ENCODE measurements at places on chromosomes 7 and 10.

GRCh38 chr10:128318366-128318765 lies 192.1 kb upstream of the MKI67 start:
- DNase-seq, result no peak

DNA sequence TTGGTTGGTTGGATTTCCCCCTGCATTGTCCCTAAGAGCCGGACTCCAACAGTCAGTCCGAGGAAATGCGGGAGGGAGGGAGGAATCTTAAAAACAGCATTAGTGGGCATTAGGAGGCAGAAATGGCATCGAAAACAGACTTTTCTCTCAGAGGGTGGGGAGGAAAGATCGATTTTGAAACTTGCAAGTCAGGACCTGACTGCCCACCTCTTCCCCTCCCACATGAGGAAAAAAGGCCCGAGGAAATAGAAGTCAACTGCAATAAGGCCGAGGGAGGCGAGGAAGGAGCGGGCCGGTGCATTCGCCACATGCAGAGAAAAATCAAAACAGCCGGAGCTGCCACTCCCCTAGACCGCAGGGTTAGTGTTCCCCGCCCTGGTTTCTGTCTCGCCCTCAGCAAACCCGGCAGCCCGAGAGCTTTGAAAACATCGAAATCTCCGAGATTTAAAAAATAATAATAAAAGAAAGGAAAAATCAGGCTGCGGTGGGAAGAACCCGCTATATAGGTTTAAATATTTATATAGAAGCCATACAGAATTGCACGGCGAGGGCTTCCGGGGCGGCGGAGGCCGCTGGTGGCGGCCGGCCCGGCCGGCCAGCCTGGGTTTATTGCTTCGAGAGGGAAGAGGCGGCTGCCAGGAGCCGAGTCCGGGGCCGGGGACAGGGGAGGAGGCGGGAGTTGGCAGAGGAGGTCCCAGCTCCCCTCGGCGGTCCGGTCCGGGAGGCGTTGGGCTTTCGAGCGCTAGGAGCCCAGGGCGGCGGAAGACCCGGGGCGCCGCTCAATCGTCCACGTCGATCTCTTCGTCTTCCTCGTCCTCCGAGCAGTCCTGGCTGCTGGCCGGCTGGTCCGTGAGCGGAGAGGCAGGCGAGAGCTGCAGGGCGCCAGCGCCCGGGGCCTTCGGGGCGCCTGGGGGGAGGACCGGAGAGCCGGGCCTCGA lies 2.5 kb downstream of the LBX1 start:
- no peak for DNase-seq

GRCh38 chr10:99456931-99457288 lies 26.5 kb upstream of the GOT1 start:
- no peak for DNase-seq

- DNase-seq, result peak; percentile 84
Observed at GRCh38 chr7:30888747-30889146, 22.9 kb upstream of the AQP1 start.

- no peak for DNase-seq
Observed at GRCh38 chr10:49323171-49323895, 24.4 kb downstream of the C10orf71 start.

- DNase-seq, result peak; percentile 99
Observed at GRCh38 chr7:5423976-5424748, 528 bp upstream of the TNRC18 start.

GRCh38 chr10:71748671-71749191 lies 24.6 kb downstream of the VSIR start:
- DNase-seq, result no peak

DNA sequence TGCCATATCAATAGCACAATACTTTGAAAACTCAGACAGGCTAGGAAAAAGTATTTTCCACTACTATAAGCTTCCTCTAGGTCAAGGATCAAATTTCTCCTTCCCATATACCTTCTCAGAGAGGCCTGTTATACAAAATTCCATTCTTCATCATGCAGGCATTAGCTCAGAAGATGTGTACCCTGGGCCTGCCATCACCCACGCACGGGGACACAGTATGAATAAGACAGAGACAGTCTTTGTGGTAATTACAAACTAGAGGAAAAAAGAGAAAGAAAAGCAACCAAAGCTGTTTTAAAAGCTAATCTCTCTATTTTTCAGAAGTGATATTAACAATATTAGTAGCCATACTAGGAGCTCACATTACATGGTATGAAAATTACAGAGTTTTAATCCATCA lies 236.8 kb upstream of the AOAH start:
- DNase-seq, result no peak

- no peak for DNase-seq
Observed at GRCh38 chr7:463362-463781, 56.3 kb downstream of the PDGFA start.

DNA sequence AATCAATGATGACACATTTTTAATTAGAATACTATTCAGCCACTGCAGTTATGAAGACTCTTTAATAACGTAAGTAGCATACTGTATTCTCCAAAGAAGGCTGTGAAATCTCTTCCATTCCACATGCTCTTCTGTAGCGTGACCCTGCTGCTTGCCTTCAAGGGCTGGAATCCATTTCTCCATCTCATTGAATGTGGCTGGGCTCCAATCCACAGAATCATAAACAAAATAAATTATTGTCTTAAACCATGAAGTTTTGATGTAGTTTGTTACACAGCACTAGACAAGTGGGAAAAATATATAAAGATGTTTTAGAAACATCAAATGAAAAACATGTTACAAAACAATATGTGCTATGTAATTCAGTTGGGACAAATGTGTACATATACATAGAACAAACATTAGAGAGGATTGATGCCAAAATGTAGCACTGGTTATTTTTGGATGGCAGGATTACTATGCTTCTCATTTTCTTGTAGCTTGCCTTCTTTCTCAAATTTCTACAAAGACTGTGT lies 410.8 kb upstream of the PODXL start:
- DNase-seq, result no peak

- DNase-seq, result no peak
Observed at GRCh38 chr7:23960361-23960760, 250.3 kb downstream of the STK31 start.

Measured in stromal cell of bone marrow (primary cell).